ENCODE measurements at places on chromosomes 3 and 15.

GRCh38 chr3:181725830-181726229, 14.1 kb downstream of the SOX2 start:
- no peak for DNase-seq

DNA sequence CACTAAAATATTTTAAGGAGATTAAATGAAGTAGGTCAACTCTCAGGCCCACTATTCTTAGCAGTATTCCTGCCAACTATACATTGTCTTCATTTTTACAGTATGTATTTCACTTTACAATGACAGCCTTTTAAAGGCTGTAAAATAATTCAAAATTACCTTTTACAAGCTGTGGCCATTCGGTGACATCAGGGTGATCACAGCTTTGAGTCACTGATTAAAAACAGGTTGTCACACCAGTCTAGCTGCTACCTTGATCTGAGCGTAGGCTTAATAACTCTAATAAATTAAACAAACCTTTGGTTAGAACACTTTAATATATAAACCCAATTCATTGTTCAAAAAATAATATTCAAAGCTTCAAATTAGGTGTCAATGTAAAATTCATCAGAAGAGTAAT, 29.9 kb downstream of the UBE3A start:
- no peak for DNase-seq

GRCh38 chr3:9037144-9037711, 74.0 kb upstream of the RAD18 start:
- DNase-seq = peak; percentile 51

- no peak for DNase-seq
Measured at GRCh38 chr3:56976651-56977560, 83.6 kb upstream of the SPATA12 start.

- DNase-seq = no peak
Measured at GRCh38 chr15:55928955-55929354, 64.5 kb downstream of the NEDD4 start.

GRCh38 chr3:196138482-196139254, 56.8 kb upstream of the TFRC start:
- no peak for DNase-seq

DNA sequence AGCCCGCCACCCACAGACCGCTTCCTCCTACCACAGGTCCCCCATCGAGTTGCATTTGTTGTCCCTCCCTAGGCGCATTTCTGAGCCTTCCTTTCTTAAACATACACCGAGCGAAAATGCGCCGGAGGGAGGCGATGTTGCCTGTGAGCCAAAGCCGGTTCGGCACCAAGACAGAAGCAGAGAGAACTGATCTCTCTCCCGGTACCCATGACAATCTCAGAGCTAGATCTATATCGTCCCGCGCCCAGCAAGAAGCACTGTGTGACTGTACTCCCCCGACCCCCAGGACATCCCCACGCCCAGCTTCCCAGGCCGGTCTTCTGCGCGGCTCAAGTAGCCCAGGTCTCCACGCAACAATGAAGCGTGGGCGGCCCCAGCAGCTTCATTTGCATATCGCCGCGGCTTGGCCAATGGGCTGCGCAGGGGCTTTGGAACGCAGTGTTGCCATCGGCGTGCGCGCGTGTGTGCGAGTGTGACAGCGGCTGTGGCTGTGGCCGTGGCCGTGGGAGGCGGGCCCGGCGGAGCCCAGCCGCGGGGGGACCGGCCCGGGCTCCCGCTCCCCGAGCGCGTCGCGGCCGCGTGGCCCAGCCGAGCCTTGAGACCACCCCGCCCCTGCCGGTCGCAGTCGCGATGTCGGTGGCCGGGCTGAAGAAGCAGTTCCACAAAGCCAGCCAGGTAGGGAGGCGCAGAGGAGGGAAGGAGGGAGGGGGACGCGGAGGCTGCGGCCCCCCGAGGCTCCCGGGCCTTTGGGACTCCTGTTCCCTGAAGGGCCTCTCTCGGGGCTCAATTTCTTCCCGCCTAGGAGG, at the start of gene SH3GL3:
Gene SH3GL3 (plus strand): TSS at position 438 of the 806 bp plus-strand sequence. CDS start 193 bp downstream, at position 631.
- DNase-seq = peak; percentile 62

DNA sequence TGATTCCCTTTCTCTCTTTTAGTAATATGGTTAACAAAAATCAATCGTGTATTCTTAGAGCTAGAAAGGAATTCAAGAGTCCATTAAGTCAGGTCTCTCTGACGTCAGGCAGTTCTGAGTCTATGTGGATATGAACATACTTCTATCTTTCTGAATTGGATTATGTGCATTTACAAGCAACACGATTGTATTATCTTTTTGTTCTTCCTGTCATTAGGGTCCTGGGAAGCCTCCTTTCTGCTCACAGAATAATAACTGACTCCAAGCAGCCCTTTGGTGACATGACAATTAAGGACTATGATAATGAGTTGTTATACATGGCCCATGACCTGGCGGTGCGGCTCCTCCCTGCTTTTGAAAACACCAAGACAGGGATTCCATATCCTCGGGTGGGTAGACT, 14.0 kb downstream of the EDEM1 start:
- no peak for DNase-seq

GRCh38 chr3:140341817-140342403, 336.0 kb upstream of the TRIM42 start:
- no peak for DNase-seq

DNA sequence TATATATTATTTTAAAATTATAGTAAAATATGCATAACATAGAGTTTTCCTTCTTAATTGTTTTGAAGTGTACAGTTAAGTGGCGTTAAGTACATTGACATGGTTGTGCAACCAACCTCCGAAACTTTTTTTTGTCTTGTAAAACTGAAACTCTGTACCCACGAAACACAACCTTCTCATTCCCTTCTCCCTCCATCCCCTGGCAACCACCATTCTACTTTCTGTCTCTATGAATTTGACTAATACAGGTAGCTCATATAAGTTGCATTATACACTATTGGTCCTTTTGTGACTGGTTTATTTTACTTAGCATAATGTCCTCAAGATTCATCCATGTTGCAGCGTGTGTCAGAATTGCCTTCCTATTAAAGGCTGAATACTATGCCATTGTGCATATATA, 179.4 kb downstream of the SATB1 start:
- DNase-seq = no peak

DNA sequence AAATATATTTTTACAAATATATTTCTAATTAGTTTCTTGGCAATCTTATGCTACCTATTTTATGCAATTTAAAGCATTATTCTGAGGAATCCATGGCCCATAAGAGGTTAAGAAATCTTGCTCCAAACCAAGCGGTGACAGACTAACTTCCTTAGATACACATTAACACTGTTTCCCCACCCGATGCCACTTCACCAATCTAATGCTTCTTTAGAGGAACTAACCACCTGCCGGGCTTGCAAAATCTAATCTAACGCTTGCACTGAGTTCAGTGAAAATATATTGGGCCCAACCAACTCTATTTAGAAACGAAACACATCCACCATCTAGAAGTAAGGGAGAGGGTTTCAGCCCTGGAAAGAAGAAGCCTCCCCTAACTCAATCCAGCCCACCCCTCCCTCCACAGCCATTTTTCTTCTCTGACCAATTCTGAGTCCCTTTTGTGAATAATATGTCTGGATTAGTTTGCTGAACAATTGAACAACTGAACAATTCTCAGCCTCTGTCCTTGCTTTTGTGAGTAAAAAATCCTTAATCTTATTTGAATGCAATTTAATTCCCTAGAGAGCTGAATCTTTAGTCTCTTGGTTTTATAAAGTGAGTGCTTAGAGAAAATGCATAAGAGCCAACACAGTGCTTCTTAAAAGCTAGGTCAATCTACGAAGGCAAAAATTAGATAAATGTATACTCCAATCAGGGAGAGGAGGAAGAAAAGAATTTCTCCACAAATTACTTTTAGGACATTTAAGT, 150.4 kb upstream of the ADAMTS9 start:
- DNase-seq = no peak

GRCh38 chr15:91099995-91100813, at the start of gene SV2B:
TSS of gene SV2B (plus strand) at chr15:91100257. CDS start at chr15:91226264, 126,007 bp downstream.
- peak; percentile 63 for DNase-seq

GRCh38 chr15:89614164-89614563, 38.9 kb downstream of the TICRR start:
- DNase-seq = peak; percentile 16

DNA sequence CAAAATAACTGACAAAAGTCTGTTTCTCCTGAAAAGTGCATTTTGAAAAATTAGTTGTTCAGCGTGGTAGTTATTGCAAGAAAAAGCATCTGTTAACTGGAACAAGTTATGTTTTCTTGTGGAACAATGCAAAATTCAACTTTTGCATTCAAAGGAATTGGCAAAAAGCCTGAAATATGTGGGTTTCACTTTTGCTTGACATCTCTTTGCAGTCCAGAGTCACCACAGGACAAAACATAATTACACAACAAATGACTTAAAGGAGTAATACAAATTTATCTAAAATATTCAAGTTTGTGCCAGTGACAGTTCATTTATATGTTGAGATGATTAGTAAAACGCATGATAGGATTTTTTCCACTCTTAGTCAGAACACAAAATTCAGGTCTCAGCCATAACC, 96.3 kb upstream of the P2RY1 start:
- DNase-seq = peak; percentile 80

DNA sequence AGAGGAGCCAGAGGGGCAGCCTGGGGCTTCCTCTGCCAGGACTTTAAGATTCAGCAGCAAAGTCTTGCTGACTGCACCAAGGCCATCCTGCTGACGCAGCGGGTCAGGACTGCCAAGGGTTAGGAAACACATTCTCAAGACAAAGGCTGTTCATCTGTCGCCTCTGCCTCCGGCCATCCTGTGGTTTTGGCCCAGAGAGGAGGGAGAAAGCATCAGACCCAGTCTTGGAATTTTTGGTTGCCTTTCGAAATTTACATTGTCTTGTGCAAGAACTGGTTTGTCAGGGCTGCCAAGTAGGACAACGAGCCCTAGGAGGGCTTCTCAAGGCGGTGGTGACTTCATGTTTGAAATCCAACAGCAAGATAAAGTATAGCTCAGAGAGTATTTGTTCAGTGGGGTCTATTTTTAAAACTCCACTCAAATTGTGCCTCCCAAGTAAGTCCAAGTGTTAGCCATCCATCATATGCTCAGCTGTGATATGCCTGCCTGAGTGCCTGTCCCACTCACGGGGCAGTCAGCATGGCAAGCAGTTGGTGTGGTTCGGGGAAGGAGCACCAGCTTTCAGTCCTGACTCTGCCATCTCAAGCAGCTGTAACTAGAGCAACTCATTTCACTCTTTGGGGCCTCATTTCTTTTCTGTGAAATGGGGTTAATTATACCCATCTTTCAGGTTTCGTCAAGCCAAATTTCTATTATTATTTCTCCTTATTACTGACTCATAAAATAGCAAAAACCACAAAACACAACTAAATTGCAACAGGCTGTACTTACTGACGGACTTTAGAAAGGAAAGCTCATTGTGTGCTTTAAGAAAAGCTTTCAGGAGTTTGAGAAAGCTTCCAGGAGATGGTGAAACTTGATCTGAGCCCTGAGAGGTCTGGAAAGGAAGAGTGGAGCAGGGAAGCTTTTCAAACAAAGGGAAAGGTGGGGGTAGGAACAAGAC, 42.4 kb upstream of the RHO start:
- DNase-seq = peak; percentile 96

- DNase-seq = no peak
Measured at GRCh38 chr3:181921220-181921619, 209.5 kb downstream of the SOX2 start.

DNA sequence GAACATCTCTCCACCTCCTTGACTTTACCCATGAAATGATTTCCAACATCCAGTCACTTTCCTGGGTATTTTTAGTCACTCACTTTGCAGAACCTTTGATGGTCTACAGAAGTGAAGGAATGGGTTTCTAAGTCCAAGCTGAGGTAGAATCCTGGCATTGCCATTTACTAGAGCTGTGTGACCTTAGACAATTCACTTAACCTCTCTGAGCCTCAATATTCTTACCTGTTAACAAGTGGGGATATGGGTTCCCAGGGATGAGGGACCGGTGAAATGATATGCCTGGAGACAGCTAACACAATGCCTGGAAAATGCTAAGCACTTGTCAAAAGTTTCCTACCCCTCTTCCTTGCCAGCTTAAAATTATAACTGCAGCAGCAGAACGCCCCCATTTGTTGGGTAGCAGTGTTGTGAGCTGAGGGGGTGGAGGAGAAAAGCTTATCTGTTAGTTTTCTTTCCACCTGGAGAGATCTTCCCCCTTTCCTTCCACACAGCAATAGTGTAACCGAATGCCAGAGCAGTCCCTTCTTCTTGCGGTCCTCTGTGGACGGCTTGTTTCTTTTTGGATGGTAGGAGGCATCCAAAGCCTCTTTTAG, 319.2 kb upstream of the LRRFIP2 start:
- no peak for DNase-seq

- no peak for DNase-seq
Measured at GRCh38 chr15:68560501-68561113, 18.2 kb upstream of the CORO2B start.

GRCh38 chr3:53566461-53567145, 72.2 kb downstream of the CACNA1D start:
- no peak for DNase-seq

- peak; percentile 68 for DNase-seq
Measured at GRCh38 chr3:30184091-30184810, 422.1 kb upstream of the TGFBR2 start.

All from suppressor macrophage treated with lipopolysaccharide for 4 hours (primary cell).